Stimulated activated CD8-positive, alpha-beta memory T cell treated with anti-CD3 and anti-CD28 coated beads, Interleukin-15, amount 100 ng/mL, for 1 hour (primary cell): ENCODE measurements at places on chromosomes 7 and 10.

DNA sequence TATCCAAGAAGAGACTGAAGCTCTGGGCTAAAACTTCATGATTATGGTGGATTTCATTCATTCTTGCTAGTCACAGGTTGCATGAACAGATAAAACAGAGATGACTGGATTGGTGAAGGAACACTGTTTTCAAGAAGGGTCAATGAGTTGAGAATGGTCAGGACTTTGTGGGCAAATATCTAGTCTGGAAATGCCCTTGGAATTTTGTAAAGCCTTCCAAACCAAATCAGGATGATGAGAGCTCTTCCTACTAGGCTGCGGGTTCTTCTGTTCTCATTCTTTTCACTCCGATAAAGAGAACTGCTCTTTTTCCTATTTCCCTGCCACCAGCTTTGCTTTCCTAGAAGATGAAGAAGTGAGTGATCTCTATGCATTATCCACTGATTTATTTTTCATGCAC, 171.4 kb downstream of the ARID5B start:
- DNase-seq: no peak

DNA sequence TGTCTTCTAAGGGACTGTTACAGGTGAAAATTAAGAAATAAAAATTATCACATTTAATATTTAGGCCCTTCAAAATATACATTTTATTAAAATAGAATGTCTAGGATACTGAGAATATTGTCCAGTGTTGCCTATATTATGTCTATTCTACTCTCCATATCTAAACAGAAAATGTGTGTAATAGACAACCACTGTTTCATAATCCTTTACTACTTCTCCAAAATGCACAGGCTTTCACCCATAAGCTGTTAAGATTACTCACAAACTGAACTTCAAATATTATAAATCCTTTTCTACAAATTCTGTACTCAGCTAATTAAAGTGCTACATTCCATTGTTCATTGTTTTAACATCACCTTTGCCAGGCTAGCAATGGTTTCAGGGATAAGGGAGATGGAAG, 56.7 kb upstream of the TFEC start:
- no peak for DNase-seq

GRCh38 chr10:77583527-77583926, 54.1 kb downstream of the KCNMA1 start:
- no peak for DNase-seq

DNA sequence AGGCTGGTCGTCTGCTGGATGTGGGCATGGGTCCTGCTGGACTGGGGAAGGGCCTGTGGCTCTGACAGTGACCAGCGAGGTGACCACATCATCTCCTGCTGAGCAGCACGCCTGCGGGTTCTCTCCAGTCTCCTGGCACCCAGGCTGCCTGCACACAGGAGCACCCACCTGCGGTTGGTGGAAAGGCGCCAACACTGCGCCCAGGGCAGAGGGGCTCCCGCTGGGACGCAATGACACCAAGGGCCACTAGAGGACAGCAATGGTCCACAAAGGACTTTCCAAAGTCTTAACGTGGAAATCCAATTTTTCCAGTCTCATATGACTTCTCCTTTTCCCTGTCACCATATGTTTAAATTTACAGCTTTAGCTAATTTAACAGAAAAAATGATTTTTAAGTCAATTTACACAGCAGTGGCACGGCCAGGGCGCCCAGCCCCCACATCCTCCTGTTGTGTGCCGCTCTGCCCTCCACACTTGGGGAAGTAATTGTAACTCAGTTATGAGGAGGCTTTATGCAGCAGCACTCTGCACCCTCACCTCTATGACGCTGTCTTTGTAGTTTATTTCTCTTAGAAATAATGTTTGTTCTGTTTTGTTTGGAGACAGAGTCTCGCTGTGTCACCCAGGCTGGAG, 38.1 kb downstream of the CFAP46 start:
- DNase-seq: no peak

DNA sequence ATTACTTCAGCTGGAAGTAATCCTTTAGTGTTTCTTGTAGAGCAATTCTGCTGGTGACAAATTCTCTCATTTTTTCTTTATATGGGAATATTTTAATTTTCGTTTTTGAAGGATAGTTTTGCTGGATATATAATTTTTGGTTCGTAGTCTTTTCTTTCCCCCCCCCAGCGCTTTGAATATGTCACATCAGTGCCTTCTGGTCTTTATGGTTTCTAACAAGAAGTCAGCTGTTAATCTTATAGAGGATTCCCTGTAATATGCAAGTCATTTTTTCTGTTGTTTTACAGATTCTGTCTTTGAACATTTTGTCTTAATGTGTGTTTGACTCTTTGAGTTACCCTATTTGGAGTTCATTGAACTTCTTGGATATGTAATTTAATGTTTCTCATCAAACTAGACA, 96.3 kb downstream of the SDK1 start:
- DNase-seq: no peak

- no peak for DNase-seq
Measured at GRCh38 chr7:20238754-20239324, 21.7 kb upstream of the MACC1 start.

- DNase-seq: no peak
Measured at GRCh38 chr10:71889388-71889987, 38.4 kb upstream of the PSAP start.

GRCh38 chr10:129099992-129100391, 367.0 kb upstream of the MGMT start:
- no peak for DNase-seq

- DNase-seq: no peak
Measured at GRCh38 chr10:70078329-70078728, 25.7 kb downstream of the MACROH2A2 start.

GRCh38 chr10:124614003-124614659, 130.0 kb downstream of the FAM53B start:
- no peak for DNase-seq

DNA sequence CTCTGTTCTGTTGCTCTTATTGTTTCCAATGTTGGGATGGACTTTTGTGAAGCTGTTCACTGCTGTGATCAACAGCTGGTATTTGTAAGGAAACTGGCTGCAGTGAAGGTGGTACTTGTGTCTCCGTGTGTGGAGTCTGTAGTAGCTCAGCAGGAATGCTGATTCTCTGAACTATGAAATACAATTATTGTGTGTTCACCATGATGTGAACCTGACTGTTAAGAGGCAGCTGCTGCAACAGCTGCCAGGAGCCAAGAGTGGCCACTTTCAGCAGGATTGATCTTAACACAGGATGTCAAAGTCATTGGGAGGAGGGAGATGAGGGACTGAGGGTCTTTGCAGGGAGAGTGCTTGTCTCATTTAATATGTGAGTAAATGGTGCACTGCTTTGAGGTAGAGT, 13.9 kb downstream of the VSTM2A start:
- no peak for DNase-seq

- no peak for DNase-seq
Measured at GRCh38 chr7:80127412-80128160, 7.0 kb upstream of the GNAI1 start.

DNA sequence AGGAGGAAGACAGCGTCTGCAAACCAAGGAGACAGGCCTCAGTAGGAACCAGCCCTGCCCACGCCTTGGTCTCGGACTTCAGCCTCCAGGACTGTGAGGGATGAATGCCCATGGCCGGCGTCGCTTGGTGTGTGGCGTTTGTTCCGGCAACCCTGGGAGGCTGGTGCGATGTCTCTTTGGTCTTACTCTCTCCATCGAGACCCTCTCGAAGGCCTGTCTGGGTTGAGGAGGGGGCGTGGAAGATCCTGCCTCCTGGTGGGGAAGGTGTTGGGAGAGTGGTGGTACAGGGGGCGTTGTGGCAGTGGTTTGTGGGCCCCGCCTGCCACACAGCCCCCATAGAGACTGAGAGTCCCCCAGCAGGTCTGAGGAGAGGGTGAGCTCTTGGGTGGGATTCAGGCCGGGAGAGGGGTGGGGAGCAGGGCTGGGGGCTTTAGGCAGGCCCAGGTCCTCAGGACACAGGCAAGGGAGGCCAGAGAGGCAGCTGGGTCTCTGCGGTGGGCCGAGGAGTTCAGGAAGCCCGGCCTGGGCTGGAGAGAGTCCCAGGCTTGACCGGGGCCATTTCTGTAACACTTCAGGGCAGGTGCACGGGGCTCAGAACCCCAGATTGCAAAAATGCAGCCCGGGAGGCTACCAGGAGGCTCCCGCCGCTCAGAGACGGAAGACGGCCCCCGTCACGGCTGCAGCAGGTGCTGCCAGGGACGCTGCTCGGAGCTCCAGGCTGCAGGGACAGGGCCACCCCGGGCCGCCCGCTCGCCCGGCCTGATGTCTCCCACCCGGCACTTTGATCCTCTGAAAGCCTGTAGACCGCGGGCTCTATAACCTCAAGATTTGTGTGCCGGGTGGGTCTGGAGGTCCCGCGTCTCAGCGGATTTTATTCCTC, 33.8 kb upstream of the PSMG3 start:
- no peak for DNase-seq

- no peak for DNase-seq
Measured at GRCh38 chr7:131355917-131356777, 28.5 kb downstream of the MKLN1 start.

DNA sequence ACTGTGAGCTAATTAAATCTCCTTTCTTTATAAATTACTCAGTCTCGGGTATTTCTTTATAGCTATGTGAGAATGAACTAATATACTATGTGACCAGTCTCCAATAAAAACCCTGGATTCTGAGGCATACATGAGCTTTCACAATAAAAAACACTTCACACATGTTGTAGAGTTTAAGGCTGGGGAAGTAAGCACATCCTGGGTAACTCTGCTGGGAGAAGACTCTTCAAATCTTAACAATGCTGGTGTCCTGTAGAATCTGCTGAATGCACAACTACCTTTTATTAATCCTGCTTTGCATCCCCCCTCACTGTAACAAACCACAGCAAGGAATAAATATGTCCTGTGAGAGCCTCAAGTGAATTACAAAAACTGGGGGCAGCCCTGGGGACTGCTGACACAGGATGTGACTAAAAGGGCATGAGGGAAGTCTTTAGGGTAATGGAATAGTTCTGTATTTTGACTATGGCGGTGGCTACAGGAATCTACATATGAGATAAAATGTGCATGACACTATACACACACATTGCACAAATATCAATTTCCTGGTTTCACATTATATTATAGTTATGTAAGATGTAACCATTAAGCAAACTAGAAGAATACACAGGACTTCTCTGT, 45.1 kb upstream of the KCTD7 start:
- DNase-seq: no peak

GRCh38 chr10:75403939-75404814, 2.6 kb upstream of the ZNF503 start:
- DNase-seq: no peak

- DNase-seq: no peak
Measured at GRCh38 chr7:129827467-129827990, 125.2 kb downstream of the UBE2H start.

- DNase-seq: no peak
Measured at GRCh38 chr7:33129806-33130153, 416 bp downstream of the BBS9 start.

DNA sequence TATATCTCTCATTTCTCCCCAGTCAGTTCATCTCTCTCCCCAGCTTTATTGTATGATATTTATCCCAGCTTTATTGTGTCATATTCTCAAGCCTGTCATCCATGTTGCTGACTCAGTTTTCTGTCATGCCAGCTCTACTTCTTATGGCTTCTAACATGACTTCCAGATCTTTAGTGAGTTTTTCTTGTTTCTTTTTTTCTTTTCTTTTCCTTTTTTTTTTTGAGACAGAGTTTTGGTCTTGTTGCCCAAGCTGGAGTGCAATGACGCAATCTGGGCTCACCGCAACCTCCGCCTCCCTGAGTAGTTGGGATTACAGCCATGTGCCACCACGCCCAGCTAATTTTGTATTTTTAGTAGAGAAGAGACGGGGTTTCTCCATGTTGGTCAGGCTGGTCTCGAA, 28.7 kb upstream of the CALU start:
- no peak for DNase-seq
